Activated CD4-positive, alpha-beta memory T cell treated with anti-CD3 and anti-CD28 coated beads for 36 hours (primary cell): ENCODE measurements at places on chromosomes 5 and 9. TPM values are rescaled to one million over a fixed set of nuclear protein-coding genes. Genes with fewer than 3 reads are reported as not detected.

DNA sequence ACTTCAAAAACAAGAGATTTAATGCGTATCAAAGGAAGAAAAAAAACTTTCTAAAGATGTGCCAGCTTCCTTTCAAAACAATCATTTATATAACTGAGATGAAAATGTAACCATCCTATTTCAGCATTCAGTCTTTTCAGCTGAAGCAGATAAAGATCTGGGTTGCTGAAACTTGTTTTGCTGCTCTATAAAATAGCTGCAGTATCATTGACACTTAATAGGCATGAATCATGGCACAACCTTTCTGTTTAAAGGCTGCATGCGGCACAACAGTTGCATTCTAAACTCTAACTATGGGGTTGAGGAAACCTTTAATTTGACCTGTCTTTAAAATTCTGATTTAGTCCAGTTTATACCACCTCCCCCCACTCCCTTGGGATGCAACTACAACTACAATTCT, 196.7 kb downstream of the MPDZ start:
- no peak for DNase-seq

DNA sequence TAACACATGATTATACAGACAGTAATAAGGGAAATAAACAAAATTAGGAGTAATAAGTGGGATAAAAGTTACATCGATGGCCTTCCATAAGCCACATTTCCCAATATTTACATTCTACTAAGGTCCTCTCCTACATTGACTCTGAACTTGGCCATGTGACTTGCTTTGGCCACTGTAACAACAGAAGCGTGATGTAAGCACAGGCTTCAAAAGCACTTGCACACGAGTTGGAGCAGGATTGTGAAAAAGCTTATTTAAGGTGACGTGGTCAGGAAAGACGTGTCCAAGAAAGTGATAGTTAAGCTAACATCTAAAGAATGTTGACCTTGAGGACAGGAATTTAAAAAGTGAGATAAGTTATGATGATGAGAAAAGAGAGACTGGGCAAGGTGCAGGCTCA, 9.8 kb upstream of the CEMIP2 start:
- DNase-seq = no peak

DNA sequence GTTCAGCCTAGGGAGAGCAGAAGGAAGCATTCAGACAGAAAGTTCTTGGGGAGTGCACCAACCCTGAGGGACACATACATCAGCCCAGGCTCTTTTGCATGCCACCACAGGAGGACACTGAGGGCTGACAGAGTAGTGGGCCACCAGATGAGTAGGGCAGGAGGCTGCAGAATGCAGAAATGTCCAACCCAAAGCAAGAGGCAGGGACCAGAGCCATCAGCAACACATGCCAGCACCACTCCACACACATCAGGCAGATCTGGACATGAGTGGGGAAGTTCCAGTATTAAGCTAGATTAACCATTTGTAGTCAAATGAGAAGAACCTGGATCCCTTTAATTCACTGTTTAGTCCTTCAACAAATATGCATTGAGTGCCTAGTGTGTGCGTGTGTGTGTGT, 35.7 kb upstream of the OTULINL start:
- DNase-seq = no peak

DNA sequence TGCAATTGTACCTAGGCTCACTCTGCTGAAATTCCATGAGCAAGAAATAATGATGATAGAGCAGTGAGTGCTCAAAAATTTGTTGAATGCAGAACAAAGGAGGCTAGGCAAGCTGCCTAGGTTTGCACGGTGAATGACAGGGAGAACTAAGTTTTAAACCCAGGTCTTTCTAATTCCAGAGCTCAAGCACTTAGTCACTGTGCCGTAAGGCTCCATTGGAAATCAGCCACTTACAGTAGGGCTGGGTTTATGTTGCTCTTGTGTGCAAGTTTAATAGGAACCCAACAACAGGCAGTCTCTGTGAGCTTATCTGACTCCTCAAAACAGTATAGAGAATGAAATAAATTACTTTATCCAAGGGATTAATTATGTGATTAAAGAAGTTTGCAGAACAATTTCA, 147.0 kb downstream of the CSNK1G3 start:
- no peak for DNase-seq

GRCh38 chr9:107270082-107270481, 13.0 kb upstream of the RAD23B start:
- no peak for DNase-seq

- DNase-seq = no peak
Measured at GRCh38 chr9:119114681-119115080, 254.6 kb downstream of the BRINP1 start.

- DNase-seq = no peak
Measured at GRCh38 chr5:143833177-143833576, 21.2 kb downstream of the HMHB1 start.

DNA sequence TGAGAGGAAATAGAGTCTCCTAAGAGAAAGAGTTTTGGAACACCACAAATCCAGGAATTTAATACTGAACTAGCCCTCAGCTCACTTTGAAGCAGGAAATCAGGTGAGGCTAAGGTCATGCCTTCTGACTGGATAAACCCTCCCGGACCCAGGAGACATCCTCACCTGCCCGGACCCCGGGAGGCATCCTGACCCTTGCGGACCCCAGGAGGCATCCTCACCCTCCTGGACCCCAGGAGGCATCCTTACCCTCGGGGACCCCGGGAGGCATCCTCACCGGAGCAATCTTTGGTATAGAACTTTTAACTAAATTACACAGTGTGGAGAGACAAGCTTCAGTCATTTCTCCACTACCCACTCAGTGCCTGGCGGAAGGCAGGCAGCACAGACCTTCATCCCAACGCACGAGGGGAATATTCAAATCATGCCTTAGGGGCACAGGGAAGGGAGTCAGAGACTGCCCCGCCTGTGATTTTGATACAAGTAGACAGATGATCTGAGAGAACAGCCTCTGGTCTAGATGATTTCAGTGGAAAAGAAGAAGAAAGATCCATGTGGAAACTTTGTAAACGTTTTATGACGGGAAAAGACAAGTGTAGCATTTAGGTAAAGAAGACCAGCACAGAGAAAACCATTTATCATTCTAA, 21.3 kb downstream of the STXBP1 start:
- DNase-seq = no peak

DNA sequence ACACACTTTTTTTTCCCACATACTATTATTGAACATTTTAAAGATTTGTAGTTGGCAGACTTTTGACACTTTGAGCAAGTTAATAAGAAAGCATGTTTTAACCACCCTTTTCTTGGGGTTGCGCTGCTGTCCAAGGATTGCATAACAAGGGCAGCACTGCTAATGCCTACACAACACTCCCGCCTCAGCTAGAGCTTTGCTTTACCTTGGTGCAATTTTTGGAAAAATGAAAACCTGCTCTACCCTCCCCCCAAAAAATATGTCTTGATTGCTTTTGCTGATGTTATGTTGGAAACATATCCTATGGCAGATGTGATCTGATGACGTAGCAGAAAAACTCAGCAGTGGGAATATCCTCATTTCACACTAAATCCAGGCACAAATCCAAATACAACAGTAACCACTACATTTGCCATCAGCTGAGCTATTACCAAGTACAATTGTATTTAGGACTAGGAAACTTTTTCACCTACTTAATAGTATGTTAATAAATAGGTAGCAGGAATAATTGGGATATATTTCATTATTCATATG, 51.5 kb downstream of the UBE2R2 start:
- no peak for DNase-seq

GRCh38 chr5:41966401-41967105, 41.5 kb downstream of the FBXO4 start:
- no peak for DNase-seq

GRCh38 chr5:172868436-172868923, 34.4 kb downstream of the ERGIC1 start:
- DNase-seq = no peak

SPINK6 gene
- total RNA-seq = not detected

CNTNAP3B gene
- total RNA-seq = not detected

LCN1 gene
- not detected for total RNA-seq

CD72 gene
- total RNA-seq = 9.4 TPM

ZNF462 gene
- 0.61 TPM for total RNA-seq

SPINK4 gene
- not detected for total RNA-seq
